Midbrain (tissue), 1 donor: ENCODE measurements at places on chromosomes 2 and 18.

DNA sequence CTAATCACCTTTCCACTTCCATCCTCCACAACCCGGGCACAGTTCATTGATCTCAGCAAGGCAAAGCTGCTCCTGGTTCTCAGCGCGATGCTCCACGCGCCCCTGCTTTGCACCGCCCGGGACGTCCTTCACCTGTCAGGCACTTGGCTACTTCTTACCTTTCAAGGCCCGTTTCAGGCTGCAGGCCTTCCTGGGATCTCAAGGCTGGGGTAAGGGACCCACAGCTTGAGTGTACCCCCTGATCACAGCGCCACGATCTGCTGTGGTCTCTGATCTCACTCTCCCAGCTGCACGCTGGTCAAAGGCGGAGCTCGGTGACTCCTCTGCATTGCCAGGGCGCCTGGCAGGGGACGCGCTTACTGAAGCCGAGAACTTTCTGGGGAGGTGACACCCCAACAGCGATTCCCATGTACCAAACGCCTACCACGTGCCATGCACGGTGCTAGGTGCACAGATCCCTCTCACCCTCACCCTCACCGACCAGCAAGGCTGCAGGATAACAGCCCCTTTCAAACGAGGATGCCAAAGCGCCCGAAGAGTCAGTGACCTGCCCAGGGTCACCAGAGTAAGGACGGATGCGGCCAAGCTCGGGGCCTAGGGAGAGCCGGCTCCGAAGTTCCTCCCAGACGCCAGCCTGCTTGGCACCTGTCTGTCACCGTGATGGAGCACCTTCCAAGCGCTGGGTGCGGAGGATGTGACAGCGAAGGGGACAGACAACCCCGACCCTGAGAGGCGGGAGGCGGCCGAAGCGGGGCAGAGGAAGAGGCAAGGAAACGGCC, 818 bp downstream of the ITGB1BP1 start:
- DNase-seq, result peak; percentile 37

DNA sequence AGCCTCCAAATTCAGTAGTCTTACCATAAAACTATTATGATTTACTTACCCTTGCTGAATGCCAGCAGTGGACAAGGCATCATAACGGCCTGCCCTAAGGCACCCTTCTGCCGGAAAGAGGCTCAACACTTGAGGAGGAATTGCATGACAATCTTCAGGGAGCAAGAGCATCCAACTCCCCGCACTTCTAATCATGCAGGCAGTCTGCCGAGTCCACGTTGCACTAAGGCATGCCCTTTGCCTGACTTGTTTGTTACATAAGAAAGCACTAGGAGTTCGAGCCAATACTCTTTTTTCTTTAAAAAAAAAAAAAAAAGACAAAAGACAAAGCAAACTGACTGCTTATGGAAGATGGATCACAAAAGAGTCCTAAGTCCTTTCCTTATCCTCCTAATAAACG, 17.9 kb upstream of the SPTBN1 start:
- no peak for DNase-seq

DNA sequence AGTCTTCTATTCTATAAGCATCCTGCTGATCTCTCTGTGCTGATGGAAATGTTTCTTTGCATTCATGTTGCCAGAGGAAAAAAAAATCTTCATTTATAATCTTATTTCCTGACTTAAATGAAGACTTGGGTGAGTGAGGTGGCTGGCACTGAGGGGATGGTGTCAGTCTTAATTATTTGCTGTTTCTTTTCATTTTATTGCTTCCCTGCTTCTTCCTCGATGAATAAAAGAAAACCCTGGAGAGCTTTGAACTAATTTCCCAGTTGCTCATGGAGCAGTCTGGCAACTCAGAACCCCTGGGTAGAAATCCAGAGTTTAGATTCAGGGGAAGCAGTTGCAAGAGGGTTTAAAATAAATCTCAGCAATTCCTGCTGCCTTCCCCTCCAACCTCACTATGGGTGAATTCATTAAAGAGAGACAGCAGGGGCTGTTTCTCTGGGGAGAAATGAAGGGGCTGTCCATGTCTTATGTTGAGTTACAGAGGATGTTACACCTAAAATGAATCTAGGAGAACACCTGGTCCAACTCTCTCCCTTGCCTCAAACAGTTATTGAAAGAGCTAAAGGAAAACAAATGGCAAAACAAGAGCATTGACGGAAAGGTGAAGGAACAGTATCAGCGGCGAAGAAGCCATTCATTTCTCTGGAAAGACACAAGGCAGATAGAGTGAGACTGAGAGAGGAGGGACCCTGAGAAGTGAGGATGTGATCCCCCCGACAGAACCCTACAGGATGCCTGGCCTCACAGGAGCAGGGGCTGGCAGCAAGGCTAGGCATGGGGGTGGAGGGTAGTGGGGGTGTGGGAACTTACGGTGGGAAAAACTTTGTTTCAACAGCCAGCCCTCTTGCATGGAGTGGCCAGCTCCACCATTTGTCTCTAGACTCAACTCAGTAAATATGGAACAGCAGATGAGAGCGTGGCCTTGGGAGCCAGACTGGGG, 41.0 kb downstream of the SP110 start:
- no peak for DNase-seq

DNA sequence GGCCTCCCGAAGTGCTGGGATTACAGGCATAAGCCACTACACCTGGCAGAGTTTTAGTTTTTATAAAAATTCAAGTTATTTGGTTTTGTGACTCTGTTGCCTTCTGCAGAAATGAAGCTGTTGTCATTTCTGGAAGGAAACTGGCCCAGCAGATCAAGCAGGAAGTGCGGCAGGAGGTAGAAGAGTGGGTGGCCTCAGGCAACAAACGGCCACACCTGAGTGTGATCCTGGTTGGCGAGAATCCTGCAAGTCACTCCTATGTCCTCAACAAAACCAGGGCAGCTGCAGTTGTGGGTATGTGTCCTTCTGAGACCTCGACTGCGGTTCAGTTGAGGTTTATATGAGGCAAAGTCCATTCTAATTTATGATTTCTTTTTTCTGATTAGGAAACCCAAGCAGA, 7.2 kb downstream of the MTHFD2 start:
- DNase-seq, result no peak

DNA sequence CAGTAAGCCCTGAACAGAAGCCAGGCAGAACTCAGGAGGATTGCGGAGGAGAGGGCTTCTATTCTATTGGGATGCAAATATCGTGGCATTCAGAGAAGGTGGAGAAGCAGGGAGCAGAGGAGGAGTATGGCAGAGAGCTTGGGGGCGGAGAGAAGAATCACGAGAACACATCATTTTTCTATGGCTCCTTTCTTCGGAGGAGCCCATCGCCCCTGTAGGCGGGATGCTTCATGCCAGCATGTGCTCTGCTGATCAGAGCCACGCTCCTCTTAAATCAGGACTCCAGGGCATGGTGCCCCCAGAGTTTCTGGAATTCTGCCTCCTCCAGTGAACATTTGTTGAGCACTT, 71.1 kb downstream of the CIB4 start:
- no peak for DNase-seq

DNA sequence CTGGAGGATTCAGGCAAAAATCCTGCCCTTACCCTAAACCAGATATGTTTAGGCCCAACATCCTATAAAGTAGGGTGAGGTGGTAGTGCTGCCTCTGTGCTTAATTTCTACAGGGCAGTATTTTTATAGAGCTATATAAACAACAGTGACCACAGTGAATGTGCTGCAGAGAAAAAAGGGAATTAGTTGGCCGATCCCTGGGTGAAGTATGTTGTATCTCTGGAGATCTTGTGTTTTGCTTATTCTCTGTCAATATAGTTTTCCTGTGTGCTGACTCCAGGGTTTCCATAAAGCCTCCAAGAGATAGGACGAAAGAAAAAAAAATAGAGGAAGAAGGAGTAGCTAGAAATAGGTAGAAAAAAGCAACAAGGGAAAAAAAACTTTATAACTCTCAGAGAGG, 88.9 kb upstream of the THOC1 start:
- DNase-seq, result no peak

GRCh38 chr2:36406296-36406695, 50.7 kb downstream of the CRIM1 start:
- DNase-seq, result no peak

DNA sequence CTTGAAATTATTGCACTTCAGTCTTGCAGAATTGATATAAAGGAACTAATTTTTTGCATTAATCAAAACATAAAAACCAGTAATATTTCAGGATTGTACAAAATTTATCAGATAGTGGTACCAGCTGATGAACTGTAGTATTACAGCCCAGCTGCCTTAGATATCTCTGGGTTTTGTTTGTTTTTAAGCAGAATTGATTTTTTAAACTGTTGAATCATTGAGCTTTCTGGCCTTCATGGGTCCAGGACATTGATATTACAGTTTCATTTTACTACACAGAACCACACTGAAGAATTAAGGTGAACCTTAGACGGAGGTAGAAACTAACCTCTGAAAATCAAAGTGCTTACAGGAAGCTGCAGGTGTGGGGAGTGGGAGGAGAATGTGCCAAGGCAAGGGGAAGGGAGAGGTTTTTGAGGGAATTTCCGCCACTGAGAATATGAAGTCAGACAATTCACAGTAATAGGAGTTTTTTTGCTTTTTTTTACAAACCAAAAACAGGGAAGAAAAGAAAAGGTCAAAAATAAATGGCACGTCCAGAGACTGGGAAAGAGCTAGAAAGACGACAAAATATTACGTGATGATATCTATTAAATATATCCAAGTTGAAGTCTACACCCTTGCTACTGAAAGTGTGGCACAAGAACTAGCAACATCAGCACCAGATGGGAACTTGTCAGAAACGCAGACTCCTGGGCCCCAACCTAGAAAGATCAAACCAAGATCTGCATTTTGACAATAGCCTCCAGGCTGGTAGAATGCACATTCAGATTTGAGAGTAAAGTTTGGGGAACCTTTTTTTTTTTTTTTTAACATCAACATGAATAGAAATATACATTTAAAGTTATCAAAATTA, 40.8 kb upstream of the SPAG16 start:
- DNase-seq, result no peak

DNA sequence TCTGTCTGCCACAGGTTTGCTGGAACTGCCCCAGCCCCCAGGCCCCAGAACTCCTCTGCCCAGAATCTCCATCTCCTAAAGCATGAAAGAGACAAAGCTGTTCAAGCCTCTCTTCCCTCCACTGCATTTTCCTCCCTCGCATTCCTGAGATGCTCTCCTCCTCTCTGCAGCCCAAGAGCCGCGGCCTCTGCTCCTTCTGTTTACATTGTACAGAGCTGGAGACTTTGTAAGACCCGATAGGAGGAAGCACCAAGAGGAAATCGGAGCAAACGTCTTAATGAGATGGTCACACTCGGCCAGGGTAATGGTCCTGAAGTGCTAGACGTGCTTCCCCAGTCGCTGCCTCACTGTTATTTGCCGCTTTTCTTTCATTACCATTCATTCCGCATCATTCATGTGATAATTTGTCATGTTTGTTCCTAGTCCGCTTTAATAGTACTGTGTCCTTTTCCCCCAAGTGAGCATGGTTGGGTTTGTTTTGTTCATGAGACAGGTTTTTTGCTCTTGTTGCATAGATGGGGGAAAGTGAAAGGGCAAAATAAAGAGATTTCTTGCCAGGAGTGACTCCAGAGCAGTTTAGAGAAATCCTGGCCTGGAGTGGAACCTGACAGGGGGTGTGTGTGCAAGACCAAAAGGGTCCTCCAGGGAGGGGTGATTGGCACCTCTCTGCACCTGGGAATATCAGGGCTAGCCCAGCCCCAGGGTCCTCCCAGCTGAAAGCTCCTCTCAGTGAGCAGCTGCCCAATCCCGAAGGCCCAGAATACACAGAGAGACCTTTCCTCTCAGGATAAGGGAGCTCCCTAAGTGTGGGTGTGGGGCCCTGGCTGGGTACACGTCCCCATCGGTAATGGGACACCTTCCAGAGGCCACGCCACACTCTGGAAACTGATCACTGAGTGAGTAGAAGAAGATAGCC, 44.9 kb upstream of the ID2 start:
- no peak for DNase-seq

- no peak for DNase-seq
Observed at GRCh38 chr2:150803689-150804398, 316.4 kb upstream of the RND3 start.

GRCh38 chr18:50030146-50030545, 164.8 kb downstream of the MYO5B start:
- no peak for DNase-seq

GRCh38 chr2:97761192-97761591, 47.8 kb downstream of the ZAP70 start:
- DNase-seq, result no peak

- no peak for DNase-seq
Observed at GRCh38 chr2:189621781-189622180, 39.5 kb upstream of the ASNSD1 start.

DNA sequence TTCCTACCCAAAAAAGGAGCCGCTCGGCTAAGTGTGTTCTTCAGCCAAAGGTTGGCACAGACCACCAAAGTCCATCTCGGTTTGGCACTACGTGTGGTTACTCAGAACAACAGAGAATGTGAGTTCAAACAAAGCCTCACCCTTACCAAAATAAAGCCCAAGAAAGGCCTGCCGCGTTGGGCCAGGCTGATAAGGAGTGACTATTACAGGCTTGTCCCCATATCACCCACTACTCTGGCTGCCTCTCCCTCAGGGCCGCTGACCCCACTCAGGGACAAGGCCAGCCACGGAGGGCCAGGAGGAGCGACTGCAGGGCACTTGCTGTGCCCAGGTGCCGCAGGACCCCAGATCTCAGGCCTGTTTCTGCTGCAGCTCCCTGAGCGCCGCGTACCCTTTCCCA, 13.8 kb downstream of the HS1BP3 start:
- peak; percentile 10 for DNase-seq

DNA sequence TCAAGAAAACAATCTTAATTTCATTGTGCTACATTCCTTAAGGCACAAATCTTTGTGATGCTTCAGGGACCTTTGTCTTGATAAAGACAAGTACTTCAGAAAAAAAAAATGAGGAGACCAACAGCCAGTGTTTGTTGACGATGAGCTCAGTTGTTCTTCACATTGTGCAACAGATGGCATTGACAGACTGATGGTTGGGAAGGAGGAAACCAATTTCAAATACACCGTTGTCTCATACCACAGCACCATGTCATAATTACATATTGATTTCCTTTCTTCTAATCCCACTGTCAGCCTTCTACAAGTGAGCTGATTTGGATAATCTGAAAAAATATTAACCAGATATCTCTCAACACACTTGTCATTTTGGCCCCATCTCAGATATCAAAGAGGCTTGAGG, 53.7 kb upstream of the GRB14 start:
- DNase-seq, result no peak

GRCh38 chr2:173296235-173296634, 58.4 kb upstream of the CDCA7 start:
- no peak for DNase-seq

- no peak for DNase-seq
Observed at GRCh38 chr2:127859712-127860085, 1.7 kb upstream of the POLR2D start.

GRCh38 chr2:183031911-183032794, 6.1 kb downstream of the NCKAP1 start:
- DNase-seq, result no peak

GRCh38 chr18:68484241-68484640, 230.7 kb downstream of the TMX3 start:
- no peak for DNase-seq

DNA sequence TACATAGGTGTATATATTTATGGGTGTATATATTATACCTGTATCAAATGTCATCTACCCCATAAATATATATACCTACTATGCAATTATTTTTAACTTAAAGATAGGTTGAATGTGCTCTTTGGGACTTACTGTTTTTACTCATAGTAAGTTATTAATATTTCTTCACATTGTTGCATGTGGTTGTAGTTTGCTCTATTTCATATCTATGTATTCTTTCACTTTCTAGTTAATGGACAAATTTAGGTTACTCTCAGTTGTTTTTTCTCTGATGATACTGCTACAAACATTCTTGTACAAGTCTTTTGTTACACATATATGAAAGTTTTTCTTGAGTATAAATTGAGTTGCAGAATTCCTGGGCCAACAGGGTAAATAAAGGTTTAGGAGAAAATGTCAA, 601.8 kb upstream of the ID2 start:
- no peak for DNase-seq
